Esophagus muscularis mucosa (tissue), 4 donors: ENCODE measurements at places on chromosomes 1 and 21. TPM values are rescaled to one million over a fixed set of nuclear protein-coding genes. Genes with fewer than 3 reads are reported as not detected.

AGTRAP gene
- 40.4 TPM for total RNA-seq

ZC3H12A gene
- 9.6 TPM for total RNA-seq

EVA1B gene
- 110 TPM for total RNA-seq

NR5A2 gene
- total RNA-seq, result 4.0 TPM

DNA sequence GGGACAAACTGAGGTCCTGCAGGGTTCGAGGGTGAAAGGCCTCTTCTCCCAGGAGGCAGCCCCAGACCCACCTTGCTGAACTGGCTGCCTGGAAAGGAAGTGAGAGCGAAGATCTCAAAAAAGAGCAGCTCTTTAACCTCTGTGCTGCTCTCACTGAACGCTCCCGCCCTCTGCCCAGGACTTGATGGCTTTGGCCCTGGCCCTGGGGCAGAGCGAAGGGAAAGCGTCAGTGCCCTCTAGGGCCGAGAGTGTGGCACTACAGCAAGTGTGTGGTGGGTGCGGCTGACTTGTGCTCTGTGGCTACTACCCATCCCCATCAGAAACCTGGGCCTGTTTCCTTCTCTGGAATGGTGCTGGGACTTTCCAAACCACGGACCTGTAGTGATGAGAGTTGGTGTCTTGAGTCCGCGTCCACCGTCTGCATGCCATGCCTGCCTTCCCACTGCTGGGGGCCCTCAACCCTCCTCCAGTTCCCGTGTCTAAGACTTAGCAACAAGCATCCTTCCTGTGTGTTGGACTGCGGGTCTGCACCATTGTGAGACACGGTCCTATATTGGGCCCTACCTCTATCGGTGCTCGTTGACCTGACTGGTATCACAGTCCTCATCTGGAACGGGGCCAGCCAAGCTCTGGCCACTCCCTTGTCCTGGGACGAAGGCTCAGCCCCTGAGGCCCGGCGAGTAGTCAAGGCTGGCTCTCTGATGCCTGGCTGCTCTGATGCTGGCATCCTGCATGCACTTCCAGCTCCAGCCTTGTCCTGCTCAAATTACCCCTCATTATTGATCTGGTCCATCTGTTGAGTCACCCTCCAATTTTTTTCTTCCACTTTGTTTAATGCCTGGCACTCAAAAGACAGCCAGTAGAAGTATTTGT, 180.3 kb downstream of the DISC1 start:
- no peaks in the 10 kb centered on the region for H3K36me3 ChIP-seq
- H3K27me3 ChIP-seq, result no peaks in the 10 kb centered on the region
- DNase-seq, result no peak
- H3K4me3 ChIP-seq, result no peak overlapping the region
- H3K4me1 ChIP-seq, result peaks cover 4% of the 10 kb centered on the region
- no peak overlapping the region for H3K27ac ChIP-seq

- no peak overlapping the region for H3K4me3 ChIP-seq
- H3K27ac ChIP-seq, result no peak overlapping the region
- H3K4me1 ChIP-seq, result no peaks in the 10 kb centered on the region
- no peak for DNase-seq
Observed at GRCh38 chr1:222257027-222257426, 290.9 kb downstream of the HHIPL2 start.

DNA sequence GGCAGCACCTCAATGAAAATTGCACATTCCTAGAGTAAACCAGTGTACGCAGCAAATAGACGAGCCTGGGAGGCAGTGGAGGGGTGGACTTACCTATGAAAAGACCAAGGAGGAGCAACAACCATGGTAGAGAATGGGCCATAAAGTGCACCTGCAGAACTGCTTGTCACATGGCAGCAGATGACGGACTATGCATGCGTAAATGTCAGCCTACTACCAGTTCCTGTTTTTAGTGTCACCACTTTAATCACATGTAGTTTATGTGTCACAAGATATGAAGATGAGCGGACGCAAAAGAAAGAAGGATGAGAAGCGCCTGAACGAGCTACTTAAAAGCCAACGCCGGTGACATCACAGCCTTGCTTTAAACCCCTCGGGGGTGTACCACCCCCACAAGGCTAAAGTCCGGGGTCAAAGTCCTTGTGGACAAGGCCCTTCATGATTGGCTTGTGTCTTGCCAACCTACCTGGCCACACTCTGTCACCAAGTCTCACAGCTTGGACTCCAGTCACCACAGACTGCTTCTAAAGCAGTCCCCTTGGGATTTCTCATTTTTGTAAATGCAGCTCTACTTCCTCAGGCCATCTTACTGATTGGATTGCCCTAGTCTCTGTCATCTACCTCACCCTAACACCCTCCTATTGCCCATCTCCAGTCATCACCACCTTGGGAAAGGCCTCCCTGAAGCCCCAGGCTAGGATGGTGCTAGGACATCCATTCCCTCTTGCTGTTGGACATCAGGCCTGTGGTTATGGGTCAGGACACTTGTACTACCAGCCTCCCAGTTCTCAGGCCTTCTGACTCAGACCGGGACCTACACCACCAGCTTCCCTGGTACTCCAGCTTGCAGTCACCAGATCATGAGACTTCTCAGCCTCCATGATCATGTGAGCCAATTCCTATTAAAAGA, 6.0 kb upstream of the LY9 start:
- H3K36me3 ChIP-seq, result no peaks in the 10 kb centered on the region
- H3K27me3 ChIP-seq, result no peaks in the 10 kb centered on the region
- no peak for DNase-seq
- no peak overlapping the region for H3K27ac ChIP-seq
- no peak overlapping the region for H3K4me3 ChIP-seq
